ENCODE measurements at places on chromosomes 1 and 21. TPM values are rescaled to one million over a fixed set of nuclear protein-coding genes. Genes with fewer than 3 reads are reported as not detected.
A peak's percentile ranks its signal among the peaks of the same experiment; 100 is the strongest.

- DNase-seq = peak; percentile 98
These were observed at the start of gene TUFT1 for GRCh38 chr1:151540021-151540981. Gene TUFT1 (plus strand): TSS chr1:151540309. CDS start chr1:151540367, 58 bp downstream.

DNA sequence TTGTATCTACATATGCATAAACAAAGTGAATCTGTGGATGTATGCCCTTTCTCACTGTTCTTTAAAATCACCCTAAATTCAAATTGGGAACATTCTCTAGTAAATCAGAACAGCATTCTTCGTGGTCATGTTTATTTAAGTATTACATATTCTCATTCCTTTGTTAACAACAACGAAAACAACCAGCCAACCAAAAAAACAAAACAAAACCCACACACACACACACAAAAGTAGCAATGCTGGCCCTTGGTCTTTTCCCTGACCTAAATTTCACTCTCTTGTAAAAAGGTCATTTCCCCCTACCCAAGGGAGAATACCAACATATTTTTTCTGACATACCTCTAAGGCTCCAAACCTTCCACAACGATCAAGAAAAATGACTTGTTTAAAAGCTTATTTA is 102.6 kb downstream of the NRIP1 start:
- DNase-seq = no peak

GRCh38 chr1:173353350-173353749 is 123.8 kb upstream of the PRDX6 start:
- DNase-seq = no peak

GRCh38 chr1:110708974-110709440 is 34.3 kb upstream of the KCNA3 start:
- DNase-seq = no peak

DNA sequence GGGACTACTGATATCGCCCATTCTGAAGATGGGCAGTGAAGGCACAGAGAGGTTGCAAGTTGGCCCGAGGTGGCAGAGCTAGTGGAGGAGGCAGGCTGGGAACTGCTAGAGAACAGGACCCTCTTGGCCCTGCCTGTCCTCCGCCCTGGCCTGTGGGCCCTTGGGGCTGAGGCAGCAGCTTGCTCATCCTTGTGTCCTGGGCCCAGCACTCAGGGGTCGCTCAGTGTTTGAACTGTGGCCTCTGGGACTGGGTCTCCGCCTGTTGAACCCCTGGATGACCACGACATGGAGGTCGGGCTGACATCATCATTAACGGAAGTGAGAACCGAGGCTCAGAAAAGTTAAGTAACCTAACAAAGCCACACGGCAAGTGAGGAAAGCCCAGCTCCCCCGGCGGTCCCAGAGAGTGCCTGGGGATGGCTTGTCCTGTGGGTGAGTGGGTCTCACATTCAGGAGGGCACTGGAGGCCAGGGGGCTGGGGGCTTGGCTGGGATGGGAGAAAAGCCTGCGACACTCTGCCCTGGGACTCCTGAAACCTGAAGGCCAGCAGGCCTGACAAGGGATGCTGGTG is 23.0 kb upstream of the DDOST start:
- DNase-seq = no peak

The UBQLN4 gene
- total RNA-seq = 77.3 TPM

GRCh38 chr1:87410776-87411480 is 82.2 kb downstream of the LMO4 start:
- DNase-seq = peak; percentile 39

GRCh38 chr1:199786695-199787094 is 240.8 kb upstream of the NR5A2 start:
- no peak for DNase-seq

DNA sequence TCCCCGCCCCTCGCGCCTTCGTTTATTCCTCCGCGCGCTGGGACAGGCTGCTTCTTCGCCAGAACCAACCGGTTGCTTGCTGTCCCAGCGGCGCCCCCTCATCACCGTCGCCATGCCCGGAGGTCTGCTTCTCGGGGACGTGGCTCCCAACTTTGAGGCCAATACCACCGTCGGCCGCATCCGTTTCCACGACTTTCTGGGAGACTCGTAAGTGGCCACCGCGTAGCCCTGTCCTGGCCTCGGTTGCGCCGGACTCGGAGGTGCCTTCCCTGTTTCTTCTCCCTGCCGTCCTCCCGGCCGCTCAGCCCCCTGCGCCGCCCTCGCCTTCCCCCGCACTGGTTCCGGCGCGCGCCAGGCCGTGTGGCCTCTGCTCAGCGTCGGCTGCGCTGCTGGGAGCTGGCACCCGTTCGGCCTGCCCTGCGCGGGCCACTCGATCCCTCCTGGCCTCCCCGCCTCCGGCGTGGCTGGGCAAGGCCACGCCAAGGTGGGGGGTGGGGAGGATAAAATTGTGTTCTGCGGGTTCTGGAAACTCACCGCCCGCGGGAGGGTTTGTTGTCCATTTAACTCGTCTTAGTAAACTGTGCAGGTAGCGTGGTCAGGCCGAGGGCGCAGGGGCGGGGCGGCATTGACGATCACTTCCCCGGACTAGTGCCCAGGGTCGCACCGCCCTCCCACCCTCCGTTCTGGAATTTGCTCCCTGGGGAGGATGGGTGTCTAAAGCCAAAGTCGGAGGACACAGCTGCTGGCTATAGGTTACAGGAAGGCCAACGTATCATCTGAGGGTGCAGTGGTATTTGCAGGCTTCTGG is at the start of gene PRDX6:
PRDX6 (plus strand) TSS at position 50 of the 808 bp plus-strand sequence; CDS start at position 113, 63 bp downstream.
- DNase-seq = peak; percentile 59

DNA sequence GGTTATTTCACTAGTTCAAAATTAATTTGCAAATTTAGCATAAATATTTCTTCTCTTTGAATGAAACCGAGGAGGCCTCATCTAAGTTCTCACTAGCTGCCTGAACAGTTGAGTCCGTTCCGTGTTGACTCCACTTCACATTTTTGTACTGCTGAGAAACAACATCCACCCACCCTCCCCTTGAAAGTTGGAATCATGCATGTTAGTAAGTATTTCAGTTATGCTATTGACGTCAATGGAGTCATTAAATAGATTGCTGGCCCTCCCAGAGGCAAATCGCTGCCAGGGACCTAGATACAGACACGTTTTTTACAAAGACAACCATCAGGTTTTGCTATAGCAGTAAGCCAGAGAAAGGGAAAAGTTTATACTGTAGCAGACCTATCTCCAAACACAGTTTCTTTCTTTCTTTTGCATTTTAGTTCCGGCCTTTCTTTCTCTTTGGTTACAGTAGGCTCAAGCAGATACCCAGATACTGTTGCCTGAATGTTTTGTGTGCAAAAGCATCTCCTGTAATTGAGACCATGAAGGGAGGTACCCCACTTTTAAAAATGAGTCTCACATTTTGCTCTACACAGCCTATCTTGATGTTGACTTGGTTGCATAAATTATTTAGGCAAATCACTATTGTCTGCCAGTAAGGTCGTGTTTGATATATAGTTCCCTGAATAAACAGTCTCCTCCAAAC is 262.6 kb upstream of the SGIP1 start:
- peak; percentile 75 for DNase-seq

DNA sequence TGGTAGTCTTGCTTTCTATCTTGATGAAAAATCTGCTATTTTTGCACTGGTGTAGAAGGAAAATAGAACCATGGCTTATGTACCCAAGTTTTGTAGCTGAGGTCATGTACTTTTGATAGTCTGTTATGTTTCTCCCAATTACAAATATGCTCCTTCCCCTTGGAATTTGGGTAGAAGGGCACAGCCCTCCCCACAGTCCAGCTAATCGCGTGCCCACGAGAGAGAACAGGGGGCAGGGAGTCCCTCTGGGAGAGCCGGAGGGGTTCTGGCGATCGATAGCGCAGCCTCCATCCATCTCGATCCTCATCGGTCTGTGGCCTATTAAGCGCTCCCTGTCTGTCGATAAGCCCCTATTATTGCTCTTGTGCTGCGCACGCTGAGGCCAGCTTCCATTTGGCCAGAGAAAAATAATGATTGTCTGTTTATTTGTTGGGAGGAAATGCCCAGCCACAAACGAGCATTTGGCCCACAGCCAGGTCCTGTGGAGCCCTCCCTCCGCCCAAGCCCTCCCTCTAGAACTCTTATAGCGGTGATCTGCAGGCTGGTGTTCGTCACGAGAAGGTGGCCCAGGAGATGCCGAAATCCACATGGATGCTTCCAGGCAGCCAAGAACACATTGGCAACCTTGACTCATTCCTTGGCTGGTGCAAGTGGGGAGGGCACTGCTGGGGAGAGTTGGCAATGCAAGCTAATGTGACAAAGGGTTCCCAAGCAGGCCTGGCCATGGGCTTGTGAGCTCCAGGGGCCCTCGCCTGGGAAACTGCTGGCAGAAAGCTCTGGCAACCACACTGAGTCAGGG is 134.7 kb upstream of the TNR start:
- DNase-seq = no peak

DNA sequence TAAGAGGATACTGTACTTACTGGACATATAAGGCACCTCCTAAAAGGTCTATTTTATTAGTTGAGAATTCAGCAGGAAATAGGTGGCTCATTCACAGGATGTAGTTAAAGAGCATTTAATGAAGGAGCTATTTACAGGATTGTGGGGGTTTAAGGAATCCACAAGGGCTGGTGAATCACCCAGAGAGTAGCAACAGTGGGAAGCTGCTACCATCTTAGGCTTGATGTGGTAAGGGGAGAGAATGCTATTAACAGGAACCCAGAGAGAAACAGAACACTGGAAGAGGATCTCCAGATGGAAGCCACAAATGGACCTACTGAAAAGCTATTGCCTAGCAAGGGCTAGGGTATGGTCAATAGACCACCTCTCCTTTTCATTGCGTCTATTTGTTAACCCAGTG is 52.0 kb upstream of the COL11A1 start:
- no peak for DNase-seq

- peak; percentile 16 for DNase-seq
These were observed 961 bp downstream of the RBM15 start for GRCh38 chr1:110340207-110340468.

The MSH4 gene
- 0.54 TPM for total RNA-seq

GRCh38 chr1:169288011-169288414 is 79.6 kb downstream of the NME7 start:
- no peak for DNase-seq

The HJV gene
- not detected for total RNA-seq

The NLRP3 gene
- total RNA-seq = 0.32 TPM

DNA sequence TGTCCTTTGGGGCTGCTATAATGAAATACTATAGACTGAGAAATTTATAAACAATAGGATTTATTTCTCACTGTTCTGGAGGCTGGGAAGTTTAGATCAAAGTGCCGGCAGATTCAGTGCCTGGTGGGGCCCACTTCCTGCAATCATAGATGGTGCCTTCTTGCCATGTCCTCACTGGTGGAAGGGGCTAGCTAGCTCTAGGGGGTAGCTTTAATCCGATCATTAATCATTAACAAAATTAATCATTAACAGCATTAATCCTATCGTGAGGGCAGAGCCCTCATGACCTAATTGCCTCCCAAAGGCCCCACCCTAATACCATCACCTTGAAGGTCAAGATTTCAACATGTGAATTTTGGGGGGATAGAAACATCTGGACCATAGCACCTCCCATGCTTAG is 124.3 kb downstream of the TRABD2B start:
- no peak for DNase-seq

DNA sequence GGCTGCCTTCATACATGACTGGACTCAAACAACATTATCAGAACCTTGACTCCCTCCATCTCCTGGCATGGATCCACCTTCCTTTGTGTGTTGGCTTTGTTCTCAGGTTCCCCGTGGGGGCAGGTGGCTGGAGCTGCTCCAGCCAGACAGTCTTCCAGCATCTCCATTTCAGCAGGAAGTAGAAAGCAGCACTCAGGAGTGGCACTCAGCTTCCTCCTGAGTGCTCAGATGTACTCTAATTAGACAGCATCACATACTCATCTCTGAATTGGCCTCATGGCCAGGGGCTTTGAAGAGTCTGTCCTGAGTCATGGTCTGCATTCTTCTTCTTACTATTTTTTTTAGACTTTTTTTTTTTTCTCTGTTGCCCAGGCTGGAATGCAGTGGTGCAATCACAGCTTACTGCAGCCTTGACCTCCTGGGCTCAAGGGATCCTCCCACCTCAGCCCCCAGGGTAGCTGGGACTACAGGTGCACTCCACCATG is 27.9 kb downstream of the OVAAL start:
- peak; percentile 61 for DNase-seq

- DNase-seq = peak; percentile 53
These were observed 22.9 kb upstream of the LDLRAP1 start for GRCh38 chr1:25520446-25521061.

The TDRD5 gene
- total RNA-seq = not detected

The C1orf216 gene
- total RNA-seq = 12.0 TPM

DNA sequence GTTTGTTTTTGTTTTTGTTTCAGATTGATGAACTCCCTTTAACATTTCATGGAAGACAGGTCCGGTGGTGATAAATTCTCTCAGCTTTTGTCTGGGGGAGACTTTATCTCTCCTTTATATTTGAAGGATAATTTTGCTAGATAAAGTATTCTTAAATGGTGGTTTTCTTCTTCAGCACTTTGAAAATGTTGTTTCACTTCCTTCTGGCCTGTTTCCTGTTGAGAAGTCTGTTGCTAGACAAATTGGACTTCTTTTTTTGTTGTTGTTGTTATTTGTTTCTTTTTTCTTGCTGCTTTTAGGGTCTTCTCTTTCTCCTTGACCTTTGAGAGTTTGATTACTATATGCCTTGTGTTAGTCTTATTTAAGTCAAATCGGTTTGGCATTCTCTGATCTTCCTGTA is 50.8 kb downstream of the CRP start:
- no peak for DNase-seq

The LRRC38 gene
- total RNA-seq = not detected

- DNase-seq = no peak
These were observed 20.9 kb downstream of the CAPN2 start for GRCh38 chr1:223732993-223733798.

GRCh38 chr1:162560303-162561036 is 1.1 kb upstream of the UAP1 start:
- no peak for DNase-seq

The COL8A2 gene
- not detected for total RNA-seq

The KMO gene
- total RNA-seq = 0.85 TPM

DNA sequence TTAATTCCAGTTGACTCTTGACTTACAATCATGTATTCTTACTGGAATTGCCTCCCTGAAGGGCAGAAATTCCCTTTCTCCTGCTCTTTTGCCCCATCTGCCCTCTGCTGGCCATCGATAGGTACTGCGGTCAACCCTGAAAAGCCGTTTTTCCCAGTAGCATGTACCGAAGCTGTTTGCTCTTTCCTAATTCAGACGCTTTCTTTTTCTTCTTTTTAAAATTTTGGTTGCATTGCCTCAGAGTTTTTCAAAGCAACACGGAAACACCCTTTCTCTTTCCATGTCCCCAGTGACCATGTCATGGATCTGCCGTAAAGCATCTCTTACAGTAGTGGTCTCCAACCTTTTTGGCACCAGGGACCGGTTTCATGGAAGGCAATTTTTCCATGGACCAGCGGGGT is 164.2 kb upstream of the C1orf21 start:
- peak; percentile 78 for DNase-seq

The OR2G6 gene
- not detected for total RNA-seq

All from Calu3 (cell line).